ENCODE measurements at places on chromosomes 2 and 18.
A peak's percentile ranks its signal among the peaks of the same experiment; 100 is the strongest.

- no peak for DNase-seq
Observed at GRCh38 chr2:237458519-237458918, 28.5 kb upstream of the MLPH start.

GRCh38 chr2:191917967-191918651 lies 71.2 kb upstream of the CAVIN2 start:
- DNase-seq = no peak

GRCh38 chr2:48605482-48606175 lies 12.0 kb upstream of the GTF2A1L start:
- DNase-seq = peak; percentile 95

- no peak for DNase-seq
Observed at GRCh38 chr2:3321825-3322224, 55.8 kb downstream of the EIPR1 start.

- peak; percentile 87 for DNase-seq
Observed at GRCh38 chr2:157258520-157259326, 1.2 kb downstream of the GALNT5 start.

GRCh38 chr2:202171241-202171825 lies 67.1 kb downstream of the SUMO1 start:
- no peak for DNase-seq

- DNase-seq = no peak
Observed at GRCh38 chr18:22257022-22257543, 87.7 kb downstream of the GATA6 start.

GRCh38 chr2:75632813-75633212 lies 13.8 kb upstream of the MRPL19 start:
- DNase-seq = no peak
